Upper lobe of right lung (tissue), 1 donor: ENCODE measurements at places on chromosomes 2 and 18.

DNA sequence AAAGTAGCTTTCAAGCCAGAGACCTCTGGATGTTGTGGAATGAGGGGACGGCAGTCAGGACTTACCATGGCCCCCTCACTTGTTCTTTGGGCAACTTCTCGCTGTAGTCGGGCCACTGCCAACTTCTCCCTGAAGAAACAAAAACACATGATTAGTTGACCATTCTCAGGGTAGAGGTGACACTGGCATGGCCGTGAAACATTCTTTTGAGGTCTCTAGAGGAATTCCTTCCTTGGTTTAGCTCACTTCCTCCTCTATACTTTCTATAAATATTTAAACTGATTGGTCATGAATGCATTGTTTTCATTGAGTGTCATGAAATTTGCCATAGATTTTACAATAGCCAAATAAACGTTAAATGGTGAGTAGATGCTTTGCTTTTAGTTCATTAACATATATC lies 354.6 kb downstream of the NCKAP5 start:
- no peak for DNase-seq

DNA sequence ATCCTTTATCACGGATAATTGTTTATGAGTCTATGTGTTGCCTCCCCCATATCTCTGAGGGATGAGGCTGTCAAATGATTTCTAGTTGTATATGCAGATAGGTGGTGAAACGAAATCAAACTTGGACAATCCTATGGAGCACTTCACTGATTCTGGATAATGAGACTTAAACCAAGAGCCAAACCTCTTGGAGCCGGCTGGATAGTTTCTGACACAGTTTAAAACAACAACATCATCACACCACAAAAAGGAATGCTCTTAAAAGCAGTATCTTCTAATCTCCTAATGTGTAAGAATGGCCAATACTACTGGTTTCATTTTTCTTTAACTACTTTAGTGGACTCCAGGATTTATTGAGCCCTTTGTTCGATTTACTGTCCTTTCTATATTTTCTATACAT lies 36.5 kb downstream of the SPHKAP start:
- DNase-seq: no peak

DNA sequence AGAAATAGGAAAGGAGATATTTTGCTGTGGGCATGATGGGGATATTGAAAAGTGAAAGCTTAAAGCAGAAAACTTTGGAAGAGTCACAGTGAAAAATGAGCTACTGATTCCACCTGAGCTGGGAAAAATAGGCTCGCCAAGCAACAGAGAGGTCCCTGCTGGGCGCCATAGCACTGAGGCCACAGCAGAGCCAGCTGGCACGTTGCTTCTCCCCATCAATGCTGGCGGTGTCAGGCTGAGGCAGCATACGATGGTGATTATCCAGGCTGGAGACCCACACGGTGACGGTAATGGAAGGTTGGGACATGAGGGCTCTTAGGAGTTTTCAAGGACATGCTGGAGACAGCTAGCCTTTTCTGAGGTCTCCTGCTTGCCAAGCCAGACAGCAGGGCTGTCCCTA lies 25.8 kb upstream of the DTNB start:
- peak; percentile 39 for DNase-seq

- peak; percentile 58 for DNase-seq
Observed at GRCh38 chr2:240963065-240963867, 35.2 kb upstream of the SNED1 start.

- DNase-seq: no peak
Observed at GRCh38 chr2:51629406-51629805, 597.5 kb upstream of the NRXN1 start.

- DNase-seq: no peak
Observed at GRCh38 chr2:8954990-8955389, 48.5 kb downstream of the MBOAT2 start.

- no peak for DNase-seq
Observed at GRCh38 chr2:9274701-9275343, 68.2 kb downstream of the ASAP2 start.

- no peak for DNase-seq
Observed at GRCh38 chr2:232861353-232861752, 8.7 kb upstream of the SNORC start.

- DNase-seq: no peak
Observed at GRCh38 chr2:193373120-193373519, 1178.4 kb upstream of the TMEFF2 start.

- no peak for DNase-seq
Observed at GRCh38 chr18:43013486-43013885, 102.0 kb downstream of the RIT2 start.

- no peak for DNase-seq
Observed at GRCh38 chr2:47662552-47662951, 120.4 kb upstream of the MSH6 start.

DNA sequence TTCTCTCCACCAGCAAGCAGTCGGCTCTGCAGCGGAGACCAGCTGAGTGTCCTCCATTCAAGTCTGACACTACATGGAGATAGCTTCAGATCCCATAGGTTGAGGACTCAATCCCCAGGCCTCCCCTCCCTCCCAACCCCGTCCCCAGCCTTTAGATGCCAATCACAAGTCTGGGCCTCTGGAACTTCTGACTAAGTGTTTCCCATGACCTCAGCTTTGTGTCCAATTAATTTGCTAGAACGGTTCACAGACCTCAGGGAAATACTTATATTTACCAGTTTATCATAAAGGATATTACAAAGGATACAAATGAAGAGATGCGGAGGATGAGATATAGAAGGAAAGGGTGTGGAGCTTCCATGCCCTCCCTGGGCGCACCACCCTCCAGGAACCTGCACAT lies 77.4 kb downstream of the MERTK start:
- DNase-seq: no peak

DNA sequence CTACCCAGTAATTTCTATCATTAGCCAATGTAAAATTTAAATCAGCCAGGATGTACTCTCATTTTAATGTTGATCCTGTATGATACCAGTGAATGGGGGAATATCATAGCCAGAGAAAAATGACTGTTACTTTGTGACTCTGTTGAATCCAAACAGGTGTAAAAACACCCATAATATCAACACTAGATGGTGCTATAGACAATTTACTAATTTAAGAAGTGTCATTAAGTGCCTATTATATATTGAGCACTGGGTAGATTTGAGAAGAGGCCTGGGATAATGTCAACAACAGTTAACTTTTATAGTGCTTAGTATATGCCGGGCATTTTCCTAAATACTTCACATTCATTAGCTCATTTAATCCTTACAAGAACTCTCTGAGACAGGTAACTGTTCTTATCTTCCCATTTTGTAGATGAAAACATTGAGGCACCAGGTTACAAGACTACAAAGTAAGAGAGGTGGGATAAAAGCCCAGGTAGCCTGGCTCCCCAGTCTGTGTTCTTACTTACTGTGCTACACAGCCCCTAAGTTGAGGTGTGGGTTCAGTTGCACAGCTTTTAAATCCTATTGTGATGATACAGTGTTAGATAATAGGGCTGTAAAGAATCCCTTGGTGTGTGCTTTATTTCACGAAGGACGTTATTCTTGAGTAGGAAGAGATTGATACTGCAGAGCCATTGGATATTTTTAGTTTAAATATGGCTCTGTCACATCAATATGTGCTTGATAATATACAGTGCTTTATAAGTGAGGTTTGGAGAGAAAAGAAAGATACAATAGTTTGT lies 325.5 kb downstream of the AGPS start:
- DNase-seq: no peak

DNA sequence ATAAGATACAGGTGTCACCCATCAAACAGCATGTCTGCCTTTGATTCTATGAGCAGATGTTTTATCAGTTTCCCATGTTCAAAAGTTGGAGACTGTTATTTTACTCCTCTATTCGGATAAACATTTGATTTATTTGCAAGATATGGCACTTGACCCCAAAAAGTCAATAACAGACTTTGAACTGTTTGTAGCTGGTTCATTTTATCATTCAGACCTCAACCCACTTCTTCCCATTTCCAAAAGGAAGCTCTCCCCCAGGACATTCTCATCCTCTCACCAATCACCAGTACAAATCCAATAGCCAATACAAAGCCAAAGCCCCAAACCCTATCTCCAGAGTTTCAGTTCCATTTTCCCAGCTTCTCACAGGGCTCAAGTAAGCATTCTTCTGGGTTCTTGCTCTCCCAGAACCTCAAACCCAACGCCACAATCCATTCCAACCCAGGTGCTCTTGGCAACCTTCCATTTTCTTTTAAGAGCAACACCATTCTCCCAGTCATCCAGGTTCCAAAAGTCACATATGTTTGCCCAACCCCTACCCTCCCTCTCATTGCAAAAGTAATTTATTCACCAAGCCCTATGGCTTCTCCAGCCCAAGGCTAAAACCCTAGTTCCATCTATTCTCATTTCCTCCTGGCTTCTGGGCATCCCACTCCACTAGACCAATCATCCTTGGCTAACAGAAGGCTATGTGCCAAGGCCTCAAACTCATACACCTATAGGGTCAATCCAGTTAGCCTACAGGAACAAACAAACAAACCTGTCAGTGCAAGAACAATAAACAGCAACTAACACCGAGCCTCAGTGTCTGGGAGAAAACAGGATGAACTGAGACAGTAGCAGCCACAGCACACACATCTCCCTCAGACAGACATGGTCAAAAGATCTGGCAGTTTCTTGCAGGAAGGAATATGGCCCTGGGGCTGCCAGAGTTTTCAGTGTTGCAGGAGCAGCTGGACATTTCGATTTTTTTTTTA lies 9.2 kb downstream of the ACVR1 start:
- DNase-seq: no peak

DNA sequence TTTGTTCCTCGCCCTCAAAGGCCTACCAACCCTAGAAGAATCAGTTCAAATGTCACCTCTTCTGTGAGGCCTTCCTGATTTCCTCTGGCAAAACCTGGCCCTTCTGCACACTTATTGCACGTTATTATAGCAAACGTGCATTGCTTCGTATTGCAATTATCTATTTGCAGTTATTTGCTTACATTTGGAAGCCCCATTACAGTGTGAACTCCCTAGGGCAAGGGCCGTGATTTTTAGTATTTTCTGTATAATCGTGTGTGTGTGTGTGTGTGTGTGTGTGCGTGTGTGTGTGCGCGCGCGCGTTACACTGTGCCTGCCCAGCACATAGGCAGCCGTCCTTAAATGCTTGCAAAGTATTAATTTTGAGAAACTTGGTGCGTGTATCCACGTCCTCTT lies 460 bp upstream of the SEMA4F start:
- no peak for DNase-seq

DNA sequence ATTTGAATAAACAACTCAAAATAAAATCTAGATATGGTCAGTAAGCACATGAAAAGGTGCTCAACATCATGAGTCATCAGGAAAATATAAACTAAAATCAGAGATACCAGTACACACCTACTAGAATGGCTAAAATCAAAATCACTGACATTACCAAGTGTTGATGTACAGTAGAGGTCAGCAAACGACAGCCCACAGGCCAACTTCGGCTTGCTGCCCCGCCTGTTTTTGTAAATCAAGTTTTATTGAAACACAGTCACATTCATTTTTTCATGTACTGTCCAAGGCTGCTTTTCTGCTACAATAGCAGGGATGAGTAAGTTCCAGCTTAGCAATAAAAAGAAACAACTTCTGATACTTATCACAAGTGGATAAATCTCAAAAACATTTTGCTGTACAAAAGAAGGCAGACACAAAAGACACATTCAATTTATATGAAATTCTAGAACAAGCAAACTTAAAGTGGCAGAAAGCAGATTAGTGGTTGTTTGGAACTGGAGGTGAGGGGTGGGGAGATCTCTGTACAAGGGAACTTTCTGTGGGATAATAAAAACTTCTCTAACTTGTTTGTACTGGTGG lies 32.1 kb downstream of the TRAK2 start:
- no peak for DNase-seq

DNA sequence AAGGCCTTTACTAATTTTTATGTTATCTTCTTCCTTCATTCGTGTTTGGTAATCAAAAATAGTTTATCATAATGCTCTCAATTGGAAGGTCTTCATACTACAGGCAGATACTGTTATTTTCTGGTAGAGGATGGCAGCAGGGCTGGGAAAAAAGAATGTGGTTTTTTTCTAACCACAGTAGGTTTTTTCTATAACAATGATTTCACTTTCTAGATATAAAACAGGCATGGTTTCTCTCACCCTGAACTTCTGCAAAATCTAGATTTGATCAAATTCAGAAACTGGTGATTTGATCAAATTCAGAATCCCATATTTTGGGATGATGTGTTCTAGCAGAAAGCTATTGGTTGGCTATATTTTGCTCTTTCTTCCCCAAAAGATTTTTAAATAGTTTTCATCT lies 27.6 kb downstream of the BCL11A start:
- no peak for DNase-seq

- DNase-seq: no peak
Observed at GRCh38 chr2:208366215-208367127, 40.1 kb upstream of the PTH2R start.

GRCh38 chr18:51006948-51007789 lies 22.8 kb upstream of the SMAD4 start:
- no peak for DNase-seq

- no peak for DNase-seq
Observed at GRCh38 chr2:21250673-21251072, 126.9 kb downstream of the TDRD15 start.

DNA sequence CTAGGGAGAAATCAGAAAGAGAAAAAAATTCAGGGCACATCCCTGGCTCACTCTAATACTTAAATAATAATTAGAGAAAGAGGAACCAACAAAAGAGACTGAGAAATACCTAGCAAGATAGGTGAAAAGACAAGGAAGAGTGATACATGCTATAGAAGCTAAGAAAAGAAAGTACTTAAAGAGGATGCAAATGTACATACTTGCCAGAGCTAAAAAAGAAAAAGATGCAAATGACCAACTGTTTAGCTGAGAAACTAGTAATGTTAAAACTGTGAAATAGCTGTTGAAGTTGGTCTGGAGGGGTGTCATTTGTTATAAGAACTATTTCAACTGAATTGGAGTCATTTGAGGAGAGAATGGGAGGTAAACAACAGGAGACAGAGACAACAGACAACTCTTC lies 412.2 kb downstream of the SPAG16 start:
- DNase-seq: no peak

- DNase-seq: no peak
Observed at GRCh38 chr18:64253222-64253621, 104.3 kb upstream of the LINC00305 start.

GRCh38 chr2:86489542-86489941 lies 48.4 kb downstream of the KDM3A start:
- DNase-seq: no peak

DNA sequence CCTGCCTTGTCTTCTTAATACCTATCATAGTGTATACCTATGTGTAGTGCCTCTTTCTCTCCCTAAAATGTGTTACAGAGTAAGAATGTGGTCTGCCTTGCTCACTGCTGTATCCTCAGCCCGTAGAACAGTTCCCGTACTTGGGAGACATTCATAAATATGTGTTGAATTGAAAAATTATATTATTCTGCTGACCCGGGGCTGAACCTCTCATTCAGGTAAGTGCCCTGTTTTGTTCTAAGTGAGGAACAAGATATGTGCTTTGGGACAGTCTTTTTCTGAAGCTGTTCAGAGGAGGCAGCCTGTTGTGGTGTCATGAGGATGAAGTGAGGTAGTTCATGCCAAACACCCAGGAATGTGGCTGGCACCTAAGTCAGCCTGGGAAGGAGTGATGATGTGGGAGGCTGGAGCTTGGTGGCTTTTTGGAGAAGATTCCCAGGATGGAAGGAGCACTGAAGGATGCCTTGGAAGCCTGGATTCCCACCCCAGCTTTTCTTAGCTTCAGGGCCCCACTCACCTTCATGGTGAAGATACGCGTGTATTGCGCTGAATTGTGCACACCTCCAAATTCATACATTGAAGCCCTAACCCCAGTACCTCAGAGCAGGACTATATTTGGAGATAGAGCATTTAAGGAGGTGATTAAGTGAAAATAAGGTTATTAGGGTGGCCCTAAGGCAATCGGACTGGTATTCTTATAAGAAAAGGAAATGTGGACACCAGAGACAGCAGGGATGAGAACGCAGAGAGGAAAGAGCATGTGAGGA lies 166.3 kb downstream of the DDX1 start:
- no peak for DNase-seq

GRCh38 chr2:96407041-96407918 lies 71.7 kb downstream of the NCAPH start:
- peak; percentile 70 for DNase-seq
